ENCODE measurements at places on chromosomes 12 and 14.

GRCh38 chr14:44291366-44291915 lies 215.6 kb downstream of the FSCB start:
- DNase-seq, result no peak

GRCh38 chr12:27561535-27562350 lies 37.7 kb downstream of the PPFIBP1 start:
- no peak for DNase-seq

DNA sequence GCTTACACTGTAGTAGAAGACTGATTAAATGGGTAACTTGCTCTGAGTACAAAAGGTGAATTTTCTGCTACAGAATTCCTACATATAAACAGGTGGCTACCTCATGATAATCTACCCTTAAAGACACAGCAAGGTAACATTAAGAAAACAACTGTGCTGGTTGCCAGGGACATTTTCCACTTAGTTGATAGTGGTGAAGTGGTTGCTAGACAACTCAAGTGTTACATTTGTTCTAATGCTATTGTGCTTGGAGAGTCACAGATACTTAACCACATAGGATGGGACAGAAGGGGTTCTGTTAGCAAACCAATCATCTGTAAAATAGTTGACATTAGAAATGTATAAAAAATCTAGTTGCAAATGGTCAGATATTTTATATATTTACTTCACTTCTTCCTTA lies 870.3 kb upstream of the SEL1L start:
- DNase-seq, result no peak

DNA sequence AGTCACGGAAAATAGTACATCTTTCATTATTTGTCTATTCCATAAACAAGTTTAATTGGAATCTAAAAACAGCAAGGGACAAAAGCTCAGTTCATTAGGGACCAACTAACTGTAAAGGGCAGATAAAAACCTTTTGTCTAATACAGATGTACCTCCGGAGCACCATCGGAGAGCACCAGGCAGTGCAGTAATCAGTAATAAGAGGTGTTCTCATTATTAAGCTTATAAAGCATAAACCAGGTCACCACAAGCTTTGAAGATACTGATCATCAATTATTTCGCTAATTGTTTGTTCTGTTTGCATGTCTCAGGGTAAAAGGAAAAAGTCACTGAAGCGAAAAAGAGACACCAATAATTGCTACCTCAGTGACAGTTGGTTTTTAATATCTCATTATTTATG lies 207.3 kb upstream of the PRKD1 start:
- no peak for DNase-seq

DNA sequence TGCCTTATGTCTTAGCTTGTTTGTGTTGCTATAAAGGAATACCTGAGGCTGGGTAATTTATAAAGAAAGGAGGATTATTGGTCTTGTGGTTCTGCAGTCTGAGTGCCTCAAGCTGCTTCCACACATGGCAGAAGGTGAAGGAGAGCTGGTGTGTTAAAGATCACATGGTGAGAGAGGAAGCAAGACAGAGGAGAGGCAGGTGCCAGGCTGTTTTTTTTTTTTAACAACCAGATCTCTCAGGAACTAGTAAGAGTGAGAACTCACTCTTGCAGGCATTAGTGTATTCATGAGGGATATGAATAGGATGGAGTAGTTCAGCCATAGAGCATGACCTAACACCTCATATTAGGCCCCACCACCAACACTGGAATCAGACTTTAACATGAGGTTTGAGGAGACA lies 123.4 kb downstream of the CMAS start:
- DNase-seq, result no peak

DNA sequence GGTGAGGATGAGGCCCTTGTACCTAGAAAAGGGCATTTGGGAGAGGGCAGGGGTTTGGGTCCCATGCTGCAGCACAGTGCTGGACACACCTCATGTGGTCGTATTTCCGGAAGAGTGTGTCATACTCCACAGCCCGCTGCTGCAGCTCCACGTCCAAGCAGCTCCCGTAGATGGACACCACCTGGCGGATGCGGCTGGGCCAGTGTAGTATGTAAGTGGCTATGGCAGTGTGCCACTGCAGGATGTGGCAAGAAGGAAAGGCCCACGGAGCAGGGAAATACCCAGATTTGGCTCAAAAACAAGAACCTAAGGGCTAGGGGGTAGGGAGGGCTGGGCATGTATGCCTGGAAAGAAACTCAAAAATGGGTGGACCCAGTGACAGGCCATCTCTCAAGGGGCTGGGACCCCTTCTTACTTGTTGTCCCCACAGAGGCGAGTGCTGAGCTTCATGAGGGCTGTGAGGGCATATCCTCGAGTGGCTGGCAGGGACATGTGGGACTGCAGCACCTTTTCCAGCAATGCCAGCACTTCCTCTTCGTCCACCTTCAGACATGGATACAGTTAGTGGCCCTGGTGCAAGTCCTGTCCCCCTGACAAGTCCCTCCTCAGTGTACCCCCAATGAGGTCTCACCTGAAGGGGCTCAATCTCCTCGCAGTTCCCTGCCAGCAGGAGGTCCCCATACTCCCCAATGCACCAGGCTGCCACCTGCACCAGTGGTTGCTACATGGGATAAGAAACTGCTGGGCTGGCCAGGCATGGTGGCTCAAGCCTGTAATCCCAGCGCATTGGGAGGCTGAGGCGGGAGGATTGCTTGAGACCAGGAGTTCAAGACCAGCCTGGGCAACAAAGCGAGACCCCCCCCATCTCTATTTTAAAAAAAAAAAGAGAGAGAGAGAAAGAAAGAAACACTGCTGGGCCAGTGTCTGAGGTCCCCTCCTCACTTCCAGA lies 5.4 kb downstream of the AP1G2 start:
- DNase-seq, result no peak

DNA sequence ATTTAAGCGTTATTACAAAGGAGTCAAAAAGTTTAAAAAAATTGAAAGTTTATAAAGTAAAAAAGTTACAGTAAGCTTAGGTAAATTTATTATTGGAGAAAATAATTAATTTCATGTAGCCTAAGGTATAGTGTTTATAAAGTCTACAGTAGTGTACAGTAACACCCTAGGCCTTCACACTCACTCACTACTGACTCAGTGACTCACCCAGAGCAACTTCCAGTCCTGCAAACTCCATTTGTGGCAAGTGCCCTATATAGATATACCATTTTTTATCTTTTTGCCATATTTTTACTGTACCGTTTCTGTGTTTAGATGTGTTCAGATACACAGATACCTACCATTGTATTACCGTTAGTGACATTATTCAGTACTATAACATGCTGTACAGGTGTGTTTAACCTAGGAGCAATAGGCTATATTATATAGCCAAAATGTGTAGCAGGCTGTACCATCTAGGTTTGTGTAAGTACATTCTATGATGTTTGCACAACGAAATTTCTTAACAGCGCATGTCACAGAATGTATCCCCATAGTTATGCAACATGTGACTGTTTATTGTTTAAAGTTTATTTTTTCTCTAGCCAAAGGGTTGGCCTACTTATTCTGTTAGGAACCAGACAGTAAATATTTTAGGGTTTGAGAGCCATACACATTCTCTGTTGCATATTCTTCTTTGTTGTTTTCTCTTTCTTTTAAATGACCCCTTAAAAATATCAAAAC lies 155.5 kb downstream of the PCNX1 start:
- no peak for DNase-seq

DNA sequence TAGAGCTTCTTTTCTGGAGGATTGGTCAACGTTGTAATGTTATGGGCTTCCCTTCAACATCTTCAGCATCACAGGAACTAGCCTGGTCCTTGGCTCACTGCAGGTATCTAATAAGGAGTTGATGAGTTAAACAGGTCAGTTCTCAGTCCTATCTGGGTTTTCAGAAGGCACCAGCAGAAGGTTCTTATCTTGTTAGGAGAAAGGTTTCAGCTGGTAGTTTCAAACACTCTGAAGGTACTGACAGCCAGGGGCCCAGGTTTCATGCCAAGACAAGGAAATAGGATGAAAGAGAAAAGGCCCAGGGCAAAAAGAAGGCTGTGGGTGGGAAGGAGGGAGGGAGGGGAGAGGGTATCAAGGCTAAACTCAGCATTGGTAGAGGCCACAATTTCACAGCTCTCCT lies 21.4 kb downstream of the TMEM229B start:
- no peak for DNase-seq

GRCh38 chr12:76790564-76791552 lies 26.9 kb downstream of the ZDHHC17 start:
- DNase-seq, result no peak

DNA sequence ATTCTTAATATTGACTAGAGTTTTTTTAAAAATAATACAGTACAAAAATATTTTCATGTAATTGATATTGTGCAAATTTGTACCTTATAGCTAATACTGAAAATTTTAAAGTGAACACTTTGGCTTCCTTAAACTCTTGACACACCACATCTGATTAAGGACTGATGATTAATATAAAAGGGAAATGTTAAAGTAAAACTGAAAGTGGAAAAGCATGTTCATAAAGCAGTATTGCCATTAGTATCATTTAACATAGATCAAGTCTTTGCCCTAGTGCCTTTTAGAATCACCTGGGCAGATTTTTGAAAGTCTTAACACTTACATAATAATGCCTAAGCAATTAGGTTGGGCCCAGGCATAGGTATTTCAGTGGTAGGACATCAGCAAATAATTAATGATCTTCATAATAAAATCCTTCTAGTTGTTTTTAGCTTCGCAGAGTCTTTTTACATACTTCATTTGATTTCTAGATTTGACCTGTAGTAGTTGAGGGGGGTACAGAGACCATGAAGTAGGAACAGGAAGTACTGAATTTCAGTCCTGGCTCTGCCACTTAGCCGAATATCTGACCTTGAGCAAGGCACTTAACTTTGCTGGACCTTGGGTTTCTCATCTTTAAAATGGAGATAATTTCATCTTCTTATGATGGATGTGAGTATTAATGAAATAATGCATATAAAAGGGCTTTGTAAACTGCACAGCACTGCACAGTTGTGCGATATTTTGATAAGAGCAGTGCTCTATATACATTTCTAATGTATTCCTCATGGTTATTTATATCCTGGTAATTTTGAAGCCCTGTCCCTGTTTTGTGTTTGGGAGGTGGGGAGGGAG lies 43.7 kb downstream of the MARK3 start:
- no peak for DNase-seq

- DNase-seq, result no peak
Measured at GRCh38 chr14:104572024-104572626, 7.4 kb upstream of the C14orf180 start.

DNA sequence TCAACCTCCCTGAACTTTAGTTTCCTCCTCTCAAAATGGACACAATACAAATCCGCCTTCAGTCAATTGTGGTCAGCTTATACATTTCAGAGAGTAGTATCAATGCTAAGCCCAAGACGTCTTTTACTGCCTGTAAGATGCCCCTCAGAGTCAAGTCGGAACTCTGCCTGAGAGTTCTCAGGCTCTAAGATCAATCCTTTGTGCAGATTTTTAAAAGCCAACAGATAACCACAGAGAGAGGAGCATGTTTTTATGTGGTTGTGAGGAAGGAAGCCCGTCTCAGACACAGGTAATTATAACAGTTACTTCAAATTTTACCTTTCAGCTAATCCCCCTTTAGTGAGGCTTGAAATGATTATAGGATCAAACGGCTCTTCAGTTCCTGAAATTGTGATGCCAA lies 91.6 kb downstream of the HELB start:
- DNase-seq, result no peak

DNA sequence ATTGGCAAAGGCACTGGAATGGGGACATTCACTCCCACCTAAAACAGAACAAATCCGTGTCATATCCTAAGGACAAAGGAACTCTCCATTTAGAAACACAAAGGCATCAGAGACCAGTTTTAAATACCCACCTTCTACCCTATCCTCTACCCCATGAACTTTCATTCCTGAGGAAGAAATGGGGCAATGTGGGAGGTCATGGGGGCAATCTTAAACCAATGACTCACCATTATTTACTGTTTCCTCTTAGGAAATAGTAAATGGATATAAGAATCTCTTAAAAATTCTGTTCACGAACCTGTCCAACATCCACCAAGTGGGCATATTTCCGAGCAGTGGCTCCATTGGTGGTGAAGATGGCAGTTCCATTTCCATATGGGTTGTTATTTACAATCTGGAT lies 19.4 kb downstream of the ALDH6A1 start:
- DNase-seq, result no peak

DNA sequence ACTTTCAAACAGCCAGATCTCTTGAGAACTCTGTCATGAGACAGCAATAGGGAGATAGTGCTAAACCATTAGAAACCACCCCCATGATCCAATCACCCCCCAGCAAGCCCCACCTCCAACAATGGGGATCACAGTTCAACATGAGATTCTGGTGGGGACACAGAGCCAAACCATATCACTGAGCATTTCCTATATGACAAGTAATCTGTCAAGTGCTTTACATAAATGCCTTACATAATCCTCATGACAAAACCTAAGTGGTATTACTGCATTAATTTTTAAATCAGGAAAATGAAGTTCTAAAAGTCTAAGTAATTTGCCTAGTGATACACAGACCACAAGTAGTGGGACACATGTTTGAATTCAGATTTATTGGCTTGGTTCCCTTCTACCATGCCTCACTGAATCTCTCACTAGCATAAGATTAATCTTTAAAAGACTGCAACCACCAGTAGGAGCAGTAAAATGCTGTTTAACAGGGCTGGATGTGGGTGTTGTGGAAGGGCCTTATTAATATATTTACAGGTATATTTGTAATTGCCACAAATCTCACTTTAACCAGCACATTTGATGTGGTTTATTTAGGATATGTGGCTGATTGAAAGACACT lies 323.1 kb upstream of the FBXO33 start:
- DNase-seq, result no peak

- DNase-seq, result no peak
Measured at GRCh38 chr14:75981426-75982265, at the start of gene TGFB3. Gene TGFB3 (minus strand): TSS chr14:75981995. CDS start chr14:75980893, 1,102 bp downstream.

- DNase-seq, result no peak
Measured at GRCh38 chr14:81275305-81276072, 54.7 kb upstream of the GTF2A1 start.

DNA sequence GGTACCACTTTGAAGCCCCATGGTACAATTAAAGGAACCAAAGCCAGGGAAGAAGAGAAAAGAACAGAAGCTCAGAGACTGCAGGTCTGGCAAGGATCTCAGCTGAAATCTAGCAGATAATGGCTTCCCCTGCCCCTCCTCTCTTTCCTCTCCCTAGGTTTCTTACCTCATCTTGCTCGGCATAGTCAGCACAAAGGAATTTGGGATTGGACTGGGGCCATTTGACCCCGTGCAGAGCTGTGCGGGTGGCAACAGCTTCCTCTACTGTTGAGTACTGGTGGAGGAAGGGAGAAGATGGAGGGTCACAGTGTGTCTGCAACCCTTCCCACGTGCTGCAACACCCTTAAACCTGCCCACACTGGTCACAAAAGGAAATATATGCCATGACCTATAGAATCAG lies 4.7 kb upstream of the CDH24 start:
- no peak for DNase-seq

GRCh38 chr14:96637521-96637920 lies 135.3 kb downstream of the PAPOLA start:
- no peak for DNase-seq

- no peak for DNase-seq
Measured at GRCh38 chr12:1890119-1890703, 28.2 kb downstream of the CACNA2D4 start.

Measured in GF-D8 (cell line).